ENCODE measurements at places on chromosomes 2 and 18. TPM values are rescaled to one million over a fixed set of nuclear protein-coding genes. Genes with fewer than 3 reads are reported as not detected.

Gene DSG1
- not detected for total RNA-seq

Gene ZCCHC2
- 10.9 TPM for total RNA-seq

Gene EDAR
- not detected for total RNA-seq

Gene GNLY
- not detected for total RNA-seq

Gene DNPEP
- total RNA-seq, result 72.5 TPM

Gene EN1
- total RNA-seq, result under 0.01 TPM

Gene NFATC1
- 2.6 TPM for total RNA-seq

Gene UGT1A6
- not detected for total RNA-seq

Gene HOXD3
- not detected for total RNA-seq

Gene LRRC30
- not detected for total RNA-seq

Gene TTC21B
- total RNA-seq, result 28.6 TPM

Gene CFAP65
- total RNA-seq, result not detected

Gene CRYGC
- total RNA-seq, result not detected

Gene TRIM43
- not detected for total RNA-seq

Gene MAIP1
- total RNA-seq, result 24.8 TPM

Gene FBXO41
- total RNA-seq, result 0.77 TPM

Gene REEP1
- not detected for total RNA-seq

Gene RHBDD1
- 85.4 TPM for total RNA-seq

Gene GREB1L
- 0.26 TPM for total RNA-seq

Gene CXCR1
- total RNA-seq, result not detected

Gene PDIA6
- total RNA-seq, result 275 TPM

Gene HNRNPLL
- total RNA-seq, result 51.4 TPM

Gene PLGLB1
- total RNA-seq, result 0.99 TPM

Gene RAB6C
- total RNA-seq, result not detected

Gene ASXL3
- 0.66 TPM for total RNA-seq

Gene CHST9
- not detected for total RNA-seq

Gene SALL3
- total RNA-seq, result not detected
